ENCODE measurements at places on chromosomes 3 and 15.

DNA sequence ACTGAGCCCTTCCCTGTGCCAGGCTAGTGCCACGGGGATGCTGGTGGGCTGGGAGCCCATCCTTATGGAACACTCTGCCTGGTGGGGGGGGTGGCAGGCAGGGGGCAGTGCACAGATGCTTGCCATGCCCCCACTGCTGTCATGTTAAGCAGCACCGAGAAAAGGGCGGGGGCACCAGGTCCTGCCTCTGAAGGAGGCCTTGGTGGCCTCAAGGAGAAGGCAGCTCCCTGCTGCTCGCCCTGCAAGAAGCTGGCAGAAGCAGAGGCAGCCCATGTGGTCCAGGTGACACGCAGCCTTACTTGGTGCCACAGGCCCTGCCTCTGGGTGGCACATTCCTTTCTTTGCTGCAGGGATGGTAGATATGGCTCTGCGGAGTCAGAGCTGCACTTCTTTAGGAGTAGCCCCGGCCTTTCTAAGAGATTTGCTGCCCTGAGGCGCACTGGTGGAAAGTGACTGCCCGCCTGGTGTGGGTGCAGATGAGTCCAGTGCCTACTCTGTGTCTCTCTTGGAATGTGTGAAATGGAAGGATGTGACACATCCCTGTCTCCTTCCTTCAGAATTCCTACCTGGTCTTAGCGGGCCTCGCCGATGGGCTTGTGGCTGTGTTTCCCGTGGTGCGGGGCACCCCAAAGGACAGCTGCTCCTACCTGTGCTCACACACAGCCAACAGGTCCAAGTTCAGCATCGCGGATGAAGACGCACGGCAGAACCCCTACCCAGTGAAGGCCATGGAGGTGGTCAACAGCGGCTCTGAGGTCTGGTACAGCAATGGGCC, 145.8 kb downstream of the LRRK1 start:
- DNase-seq, result no peak

DNA sequence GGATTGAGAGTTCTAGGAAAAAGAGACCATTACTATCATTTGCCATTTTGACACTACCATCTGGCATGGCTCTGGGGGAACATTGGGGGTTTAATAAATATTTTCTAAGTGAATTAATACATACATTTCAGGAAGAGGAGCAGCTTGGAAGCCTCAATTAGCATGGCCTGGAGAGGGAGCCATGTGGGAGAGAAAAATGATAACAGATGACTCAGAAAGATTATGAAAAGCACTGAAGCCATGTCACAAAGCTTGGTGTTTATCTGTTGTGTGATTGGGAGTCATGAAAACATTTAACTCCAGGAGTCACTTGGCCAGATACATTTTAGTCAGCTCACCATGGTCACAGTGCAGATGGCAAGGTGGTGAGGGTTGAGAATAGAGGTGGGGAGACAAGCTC, 121.0 kb downstream of the SSR3 start:
- DNase-seq, result no peak

GRCh38 chr15:101168463-101168824, 83.4 kb downstream of the CHSY1 start:
- no peak for DNase-seq

DNA sequence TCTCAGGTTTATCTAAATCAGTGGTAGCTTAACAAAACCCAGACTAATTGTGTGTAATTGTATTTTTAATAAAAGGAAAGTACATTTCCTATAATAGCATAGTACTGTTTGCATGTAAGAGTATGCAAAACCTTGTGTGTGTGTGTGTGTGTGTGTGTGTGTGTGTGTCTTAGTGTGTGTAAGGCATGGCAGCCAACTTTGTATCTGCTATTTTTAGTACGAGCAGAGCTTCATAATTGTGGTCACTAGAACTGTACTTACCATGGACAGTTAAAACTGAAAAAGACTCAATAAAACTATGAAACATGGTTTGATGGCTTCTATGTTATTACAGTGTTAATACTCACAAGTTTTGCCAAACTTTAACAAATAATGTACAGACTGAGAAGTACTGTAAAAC, 6.2 kb downstream of the P2RY1 start:
- no peak for DNase-seq

DNA sequence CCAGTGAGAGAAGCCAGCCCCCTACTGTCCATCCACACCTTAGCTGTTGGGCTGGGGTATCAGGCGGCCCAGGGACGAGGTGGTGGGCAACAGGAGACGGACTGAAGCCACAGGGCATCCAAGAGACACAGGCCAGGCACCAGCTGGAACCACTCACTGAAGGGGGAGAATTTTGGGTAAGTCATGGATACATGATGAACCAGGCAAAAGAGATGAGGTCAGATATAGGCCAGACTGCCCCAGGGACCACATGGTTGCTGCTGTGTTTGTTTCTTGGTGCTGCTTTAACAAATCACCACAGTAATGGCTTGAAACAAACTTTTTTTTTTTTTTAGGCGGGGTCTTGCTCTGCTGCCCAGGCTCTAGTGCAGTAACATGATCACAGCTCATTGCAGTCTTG, 66.4 kb downstream of the SEMA5B start:
- DNase-seq, result no peak

- DNase-seq, result no peak
These were observed 13.8 kb upstream of the OR5K3 start for GRCh38 chr3:98376631-98377030.

DNA sequence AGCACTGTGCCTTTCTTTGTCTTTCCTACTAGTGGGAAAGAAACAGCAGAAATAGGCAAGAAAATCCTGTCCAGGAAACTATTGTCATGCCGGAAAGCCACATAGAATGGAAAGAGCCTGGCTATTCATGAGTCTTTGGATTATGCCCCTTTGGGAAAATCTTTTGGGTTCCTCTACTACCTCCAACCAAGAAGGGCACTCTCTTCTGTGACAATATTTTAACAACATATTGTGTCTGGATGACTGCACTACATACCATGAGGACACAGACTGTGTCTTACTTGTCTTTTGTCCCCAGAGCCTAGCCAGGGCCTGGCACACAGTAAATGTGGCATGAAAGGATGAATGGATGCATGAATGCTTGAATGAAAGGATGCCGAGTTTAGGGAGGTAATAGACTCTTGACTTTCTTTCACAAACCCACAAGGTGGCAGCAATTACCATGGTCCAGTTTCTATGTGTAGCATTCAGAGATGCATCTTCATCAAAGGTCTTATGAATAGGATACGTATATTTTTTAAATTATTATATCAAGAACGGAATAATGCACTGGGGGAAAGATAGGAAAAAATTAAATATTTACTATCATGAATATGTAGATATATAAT, 30.3 kb downstream of the ARL14 start:
- peak; percentile 4 for DNase-seq

DNA sequence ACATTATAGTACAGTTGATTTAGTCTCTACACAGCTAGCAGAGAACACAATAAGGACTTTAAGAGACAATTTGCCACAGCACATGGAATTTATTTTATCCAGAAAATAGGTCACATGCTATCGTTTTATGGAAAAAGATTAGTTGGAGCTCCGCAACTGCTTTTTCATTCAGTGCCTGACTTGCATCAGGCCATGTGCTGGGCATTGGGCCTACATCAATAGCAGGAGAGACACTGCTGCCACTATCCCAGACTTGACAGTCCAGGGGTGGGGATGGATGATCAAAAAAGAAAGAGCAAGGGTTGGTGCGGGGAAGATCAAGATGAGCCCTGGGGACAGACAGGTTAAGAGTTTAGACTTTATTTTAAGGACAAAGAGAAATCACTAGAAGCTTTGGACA, 75.2 kb upstream of the C3orf80 start:
- DNase-seq, result no peak

GRCh38 chr3:111745786-111746185, 113.3 kb upstream of the PHLDB2 start:
- DNase-seq, result no peak

DNA sequence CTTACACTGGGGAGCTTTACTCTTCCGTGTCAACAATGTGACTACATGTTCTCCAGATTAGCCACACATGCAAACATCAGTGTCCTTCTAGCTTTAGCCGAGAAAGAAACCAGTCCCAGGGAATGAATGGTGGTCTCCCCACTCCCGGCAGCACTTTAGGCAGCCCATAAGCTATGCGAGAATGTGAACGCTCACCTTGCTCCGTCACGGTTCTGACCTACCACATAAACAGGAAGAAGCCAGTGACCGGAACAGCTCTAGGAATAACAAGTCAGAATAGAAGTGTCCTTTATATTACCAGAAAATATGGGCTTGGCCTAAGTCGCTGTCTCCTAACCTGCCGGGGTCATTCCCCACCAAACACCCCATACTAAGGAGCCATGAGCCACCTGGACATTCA, 98.0 kb upstream of the ABHD17C start:
- DNase-seq, result no peak

GRCh38 chr3:98900265-98901118, 1.0 kb downstream of the DCBLD2 start:
- DNase-seq, result no peak

DNA sequence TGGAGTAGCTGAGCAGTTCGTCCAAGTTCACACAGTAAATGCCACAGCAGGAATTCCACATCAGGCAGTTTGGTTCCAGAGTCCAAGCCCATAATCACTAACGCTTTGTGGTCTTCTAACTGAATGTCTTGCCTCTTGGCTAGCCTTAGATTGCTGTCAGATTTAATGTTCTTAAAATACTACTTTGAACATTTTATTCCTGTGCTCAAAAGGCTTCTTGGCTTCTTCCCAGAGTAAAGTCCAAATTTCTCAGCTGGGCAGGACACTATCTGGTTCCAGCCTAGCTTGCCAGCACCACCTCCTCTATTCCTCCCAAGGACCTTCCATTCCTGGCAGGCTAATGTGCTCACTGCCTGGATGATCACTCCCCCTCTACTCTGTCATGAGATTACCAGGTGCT, 256.9 kb downstream of the SQOR start:
- no peak for DNase-seq

- no peak for DNase-seq
These were observed 21.5 kb downstream of the SRPRB start for GRCh38 chr3:133827136-133827535.

DNA sequence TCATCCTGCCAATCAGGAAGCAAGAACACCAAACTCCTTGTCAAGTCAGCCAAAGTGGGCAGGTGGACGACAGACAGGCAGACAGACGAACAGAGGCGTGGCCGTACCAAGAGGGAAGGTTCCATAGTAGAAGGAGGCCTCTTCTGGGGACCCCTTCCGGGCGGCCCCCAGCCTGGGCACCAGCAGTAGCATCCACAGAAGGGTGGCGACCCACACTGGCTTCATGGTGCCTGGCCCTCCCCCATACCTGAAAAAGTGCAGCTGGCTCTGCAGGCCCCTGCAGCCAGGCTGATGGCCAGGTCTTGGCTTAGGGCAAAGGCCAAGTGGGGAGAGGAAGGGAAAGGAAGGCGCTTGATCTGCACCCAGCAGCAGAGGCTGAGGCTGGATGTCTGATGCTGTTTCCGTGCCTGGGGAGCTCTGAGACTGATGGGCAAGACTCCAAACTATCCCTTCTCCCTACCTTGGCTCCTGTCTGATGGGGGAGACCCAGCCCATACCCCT, 607 bp downstream of the LCTL start:
- DNase-seq, result no peak

DNA sequence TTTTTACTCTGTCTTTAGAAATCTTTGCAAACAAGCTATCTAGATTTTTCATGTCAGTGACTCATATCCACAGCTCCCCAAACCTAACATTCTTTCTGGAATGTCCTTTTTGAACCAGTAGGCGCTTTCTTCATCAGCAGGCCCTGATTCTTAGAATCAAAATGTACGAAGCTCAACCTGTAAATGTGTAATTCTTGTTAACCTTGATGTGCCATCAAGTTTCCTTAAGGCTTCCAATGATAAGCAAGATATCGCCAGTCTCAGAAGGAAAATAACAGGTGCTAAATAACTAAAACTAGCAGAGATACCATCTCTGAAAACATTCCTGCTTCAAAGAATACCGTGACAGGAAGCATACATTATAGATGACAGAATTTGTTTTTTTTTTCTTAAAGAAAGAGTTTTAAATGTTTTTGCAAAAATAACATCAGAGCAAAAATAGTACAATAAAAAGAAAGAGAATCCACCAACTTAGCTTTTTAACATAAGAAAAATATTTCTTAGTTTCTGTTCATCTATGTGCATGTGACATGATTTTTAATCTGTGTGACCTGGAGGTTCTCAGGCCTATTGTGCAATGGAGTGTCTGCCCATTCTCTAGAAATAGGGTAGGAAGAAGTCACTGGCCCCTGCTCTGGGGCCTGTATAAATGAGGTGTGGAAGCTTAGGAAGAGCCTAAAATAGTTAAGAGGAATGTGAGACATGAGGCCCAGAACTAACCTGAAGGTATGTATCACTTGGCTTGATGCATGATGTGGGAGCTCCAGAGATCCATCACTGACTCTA, 14.7 kb upstream of the SECISBP2L start:
- DNase-seq, result no peak

DNA sequence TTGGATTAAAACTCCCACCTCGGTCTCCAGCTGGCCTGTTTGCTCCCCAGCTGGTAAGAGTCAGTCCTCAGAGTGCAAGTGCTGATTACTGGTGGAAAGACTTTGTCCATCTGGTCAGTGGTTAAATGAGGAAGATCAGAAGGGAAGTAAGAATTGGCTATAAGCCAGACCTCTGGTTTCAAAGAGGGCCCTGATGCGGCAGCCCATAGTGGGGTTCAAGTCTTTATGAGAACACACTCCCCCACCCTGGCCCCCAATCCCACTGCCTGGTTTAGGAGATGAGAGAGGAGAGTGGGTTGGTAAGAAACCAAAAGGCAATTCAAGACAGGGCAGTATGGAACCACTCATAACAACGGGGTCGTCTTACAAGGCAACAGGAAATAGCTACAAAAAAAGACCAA, 65.0 kb downstream of the FRMD4B start:
- DNase-seq, result no peak

GRCh38 chr15:23038726-23039142, 635 bp downstream of the TUBGCP5 start:
- DNase-seq, result no peak

DNA sequence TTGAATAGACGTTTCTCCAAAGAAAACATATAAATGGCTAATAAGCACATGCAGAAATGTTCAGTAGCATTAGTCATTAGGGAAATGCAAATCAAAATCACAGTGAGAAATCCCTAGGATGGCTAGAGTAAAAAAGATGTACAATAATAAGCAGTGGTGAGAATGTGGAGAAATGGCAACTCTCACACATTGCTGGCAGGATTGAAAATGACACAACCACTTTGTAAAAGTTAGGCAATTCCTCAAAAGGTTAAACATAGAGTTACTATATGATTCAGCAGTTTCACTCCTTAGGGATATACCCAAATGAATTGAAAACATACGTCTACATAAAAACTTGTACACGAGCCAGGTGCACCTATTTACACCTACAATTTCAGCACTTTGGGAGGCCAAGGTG, 108.7 kb downstream of the ITPR1 start:
- no peak for DNase-seq

GRCh38 chr3:45055411-45056143, 29.5 kb downstream of the CLEC3B start:
- no peak for DNase-seq

DNA sequence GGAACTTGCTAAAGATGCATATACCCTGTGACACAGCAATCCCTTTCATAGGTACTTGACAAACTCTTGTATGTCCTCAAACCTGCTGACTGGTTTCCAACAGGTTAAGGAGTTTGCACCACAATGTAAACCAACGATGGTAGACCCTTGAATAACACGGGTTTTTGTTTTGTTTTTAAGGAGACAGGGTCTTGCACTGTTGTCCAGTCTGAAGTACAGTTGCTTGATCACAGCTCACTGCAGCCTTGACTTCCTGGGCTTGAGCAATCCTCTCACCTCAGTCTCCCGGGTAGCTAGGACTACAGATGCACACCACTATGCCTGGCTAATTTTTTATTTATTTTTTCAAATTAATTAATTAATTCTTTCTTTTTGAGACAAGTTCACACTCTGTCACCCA, 23.3 kb downstream of the SIN3A start:
- no peak for DNase-seq

GRCh38 chr15:45242289-45242688, 9.7 kb upstream of the SLC28A2 start:
- no peak for DNase-seq
